Fibroblast of mammary gland (primary cell): ENCODE measurements at places on chromosomes 5 and 9.
A peak's percentile ranks its signal among the peaks of the same experiment; 100 is the strongest.

DNA sequence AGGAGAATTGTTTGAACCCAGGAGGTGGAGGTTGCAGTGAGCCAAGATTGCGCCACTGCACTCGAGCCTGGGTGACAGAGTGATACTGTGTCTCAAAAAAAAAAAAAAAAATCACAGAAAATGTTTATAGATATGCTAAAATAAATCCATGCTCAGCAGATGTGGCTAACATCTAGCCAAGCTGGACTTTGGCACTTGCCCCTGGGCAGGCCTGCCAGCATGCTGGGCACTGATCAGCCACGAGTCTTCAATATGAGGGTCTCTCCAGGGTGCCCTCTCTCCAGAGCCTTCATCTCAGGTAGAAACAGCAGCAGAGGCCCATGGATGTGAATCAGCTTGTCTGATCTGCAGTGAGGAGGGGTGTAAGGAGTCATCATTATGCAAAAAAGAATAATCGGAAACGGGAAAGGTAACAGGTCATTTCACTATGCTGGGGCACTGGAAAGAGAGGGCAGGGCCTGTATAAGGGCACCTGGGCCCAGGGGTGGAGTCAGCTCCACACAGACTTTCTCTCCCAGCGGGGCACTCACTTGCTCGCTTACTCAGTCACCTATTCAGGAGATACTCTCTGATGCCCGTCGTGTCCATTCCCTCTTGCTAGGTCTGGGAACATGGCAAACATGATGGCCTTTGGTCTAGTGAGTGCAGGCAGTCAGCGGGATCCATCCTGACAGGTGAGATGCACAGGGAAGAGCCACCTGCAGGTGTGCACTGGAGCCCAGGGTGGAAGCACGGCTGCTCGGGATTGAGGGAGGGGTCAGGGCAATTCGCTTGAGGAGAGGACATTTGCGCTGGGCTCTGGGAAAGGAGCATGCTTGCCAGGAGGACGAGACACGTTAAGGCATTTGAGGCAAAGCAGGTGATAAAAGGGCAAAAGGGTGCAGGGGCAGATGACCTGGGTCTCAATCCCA lies 17.1 kb downstream of the RNF44 start:
- DNase-seq: no peak

DNA sequence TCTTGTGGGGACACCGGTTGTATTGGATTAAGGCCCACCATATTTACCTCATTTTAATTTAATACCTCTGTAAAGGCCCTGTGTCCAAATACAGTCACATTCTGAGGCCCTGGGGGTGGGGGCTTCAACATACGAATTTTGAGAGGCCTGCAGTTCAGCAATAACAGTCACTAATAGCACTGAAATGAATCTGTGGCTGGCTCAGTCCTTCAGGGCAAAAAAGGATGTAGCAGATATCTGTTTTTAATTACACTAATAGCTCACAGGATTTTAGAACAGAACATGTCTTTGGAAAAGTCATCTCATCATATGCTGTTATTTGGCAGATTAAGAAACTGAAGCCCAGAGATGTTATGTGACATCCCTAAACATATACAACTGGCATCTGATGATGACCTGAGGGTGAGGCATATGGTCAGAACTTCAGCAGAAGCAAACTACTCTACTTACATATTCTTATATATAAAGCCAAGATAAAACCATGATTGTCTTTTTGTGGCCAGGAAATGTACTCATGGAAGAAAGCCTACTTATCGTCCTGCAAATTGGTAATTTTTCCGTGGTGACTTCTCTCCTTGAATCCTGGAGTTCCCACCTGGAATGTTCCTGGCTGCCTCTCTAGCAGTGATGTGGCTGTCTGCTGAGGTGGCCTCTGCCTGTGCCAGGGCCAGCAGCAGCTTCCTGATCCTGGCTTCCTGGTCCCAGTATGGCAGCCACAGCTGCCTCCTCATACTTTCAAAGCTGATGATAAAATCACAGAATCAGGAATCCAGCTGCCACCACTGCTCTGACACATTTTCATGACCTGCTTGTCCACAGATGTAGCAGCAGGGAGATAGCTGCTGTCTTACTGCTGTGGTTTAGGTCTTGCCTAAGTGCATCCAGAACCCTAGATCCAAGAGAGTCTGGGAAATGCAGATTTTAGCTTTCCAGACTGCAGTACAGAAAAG lies 72.1 kb upstream of the ANKRD55 start:
- DNase-seq: peak; percentile 55

GRCh38 chr5:120960510-120960909 lies 496.4 kb downstream of the PRR16 start:
- no peak for DNase-seq

DNA sequence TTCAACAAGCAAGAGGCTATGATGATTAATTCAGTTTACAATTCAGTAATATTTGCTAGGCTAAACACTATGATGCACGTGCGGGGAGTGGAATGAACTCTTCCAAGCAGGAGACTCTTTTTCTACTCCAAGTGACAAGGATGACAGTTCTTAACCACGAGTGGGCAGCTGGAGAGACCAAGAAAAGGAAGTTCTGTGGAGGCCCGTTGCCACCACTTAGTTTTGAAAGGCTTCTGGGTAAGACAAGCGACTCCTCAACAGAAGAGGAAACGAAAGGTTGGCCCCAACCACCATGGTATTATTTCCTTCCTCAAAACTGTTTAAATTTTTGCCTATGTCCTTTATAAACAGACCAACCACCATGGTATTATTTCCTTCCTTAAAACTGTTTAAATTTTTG lies 2.8 kb downstream of the DCAF12 start:
- no peak for DNase-seq

DNA sequence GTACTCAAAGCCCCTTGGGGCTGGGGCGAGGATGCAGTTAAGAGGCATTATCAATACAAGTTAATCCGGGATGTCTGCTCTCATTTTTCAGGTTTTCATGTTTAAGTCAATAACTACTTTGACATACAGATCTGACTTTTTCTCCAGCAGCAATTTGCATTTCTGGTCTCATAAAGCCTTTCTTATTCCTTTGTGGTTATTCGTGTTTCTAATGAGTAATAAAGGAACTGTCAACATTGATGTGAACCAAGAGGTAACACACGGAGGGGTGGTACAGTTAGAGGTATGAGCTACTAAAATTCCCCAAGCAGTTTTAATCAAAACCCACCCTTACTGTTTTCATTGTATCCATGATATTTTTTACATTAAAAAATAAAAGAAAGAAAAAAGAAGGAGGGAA lies 138.0 kb upstream of the NFIB start:
- no peak for DNase-seq

DNA sequence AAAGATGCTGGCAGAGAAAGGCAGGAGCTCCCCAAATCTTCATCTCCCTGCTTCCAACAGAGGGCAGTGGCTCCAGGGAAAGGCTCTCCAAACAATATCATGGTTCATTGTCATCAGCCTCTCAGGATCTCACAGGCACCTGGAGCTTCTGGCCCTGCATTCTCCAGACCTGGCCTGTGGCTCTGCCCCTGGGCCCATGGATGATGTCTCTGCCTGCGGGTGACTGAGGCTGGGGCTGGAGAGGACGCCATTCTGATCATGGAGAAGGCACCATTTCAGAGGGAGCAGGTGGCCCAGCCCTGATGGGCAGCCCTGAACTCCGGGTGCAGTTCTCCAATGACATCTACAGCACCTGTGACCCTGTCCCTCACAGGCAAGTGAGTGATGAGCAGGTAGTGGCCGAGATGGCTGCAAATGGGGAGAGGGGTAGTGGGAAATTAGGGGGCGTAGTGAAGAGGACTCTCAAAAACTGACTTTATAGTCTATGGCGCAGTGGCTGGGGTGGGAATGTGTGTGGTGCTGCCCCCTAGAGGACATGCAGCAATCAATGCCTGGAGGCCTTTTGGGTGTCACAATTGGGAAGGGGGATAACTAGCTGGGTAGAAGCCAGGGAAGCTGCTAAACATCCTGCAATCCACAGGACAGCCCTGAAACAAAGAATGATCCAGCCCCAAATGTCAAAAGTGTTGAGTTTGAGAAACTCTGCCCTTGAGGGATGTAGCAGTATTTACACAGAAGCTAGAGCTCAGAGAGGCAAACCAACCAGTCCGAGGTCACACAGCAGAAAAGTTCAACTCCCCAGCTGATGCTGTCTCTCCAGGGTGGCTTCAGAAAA lies 3.2 kb downstream of the SH3PXD2B start:
- DNase-seq: peak; percentile 68

GRCh38 chr5:65479527-65479926 lies 2.2 kb downstream of the ADAMTS6 start:
- DNase-seq: no peak

- DNase-seq: no peak
Observed at GRCh38 chr5:1564824-1565736, 41.3 kb upstream of the LPCAT1 start.

DNA sequence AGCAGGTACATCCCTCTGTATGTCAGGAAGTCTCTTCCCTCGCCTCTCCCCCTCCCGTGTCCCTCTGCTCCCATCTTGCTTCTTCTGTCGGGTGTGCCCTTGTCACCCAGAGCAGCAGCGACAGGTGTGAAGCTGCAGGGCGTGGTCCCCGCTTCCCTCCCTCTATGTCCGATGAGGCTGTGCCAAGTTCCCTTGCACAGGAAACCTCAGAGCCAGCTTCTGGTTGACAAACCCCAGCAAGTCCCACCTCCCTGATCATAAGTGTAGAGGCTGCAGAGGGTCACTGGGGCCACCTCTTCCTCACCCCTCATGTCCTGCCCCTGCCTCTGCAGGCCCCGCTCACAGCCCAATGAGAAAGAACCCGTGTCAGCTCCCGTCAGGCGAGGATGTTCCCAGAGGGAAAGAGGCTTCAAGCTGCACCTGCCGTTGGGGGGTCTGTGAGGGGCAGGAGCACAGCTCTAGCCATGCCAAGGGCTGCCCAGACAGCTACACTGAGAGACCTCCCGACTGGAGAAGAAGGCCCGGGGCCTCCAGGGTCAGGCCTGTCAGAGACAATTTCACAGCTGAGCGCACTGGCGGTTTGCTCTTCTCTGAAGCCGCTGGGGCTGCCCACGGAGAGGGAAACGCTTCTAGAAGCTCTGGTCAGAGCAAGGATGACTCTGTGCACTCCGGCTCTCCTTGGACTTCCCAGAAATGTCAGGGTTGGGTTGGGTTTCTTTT lies 73.3 kb downstream of the AK8 start:
- DNase-seq: no peak

GRCh38 chr5:107456281-107456715 lies 214.4 kb downstream of the EFNA5 start:
- no peak for DNase-seq

DNA sequence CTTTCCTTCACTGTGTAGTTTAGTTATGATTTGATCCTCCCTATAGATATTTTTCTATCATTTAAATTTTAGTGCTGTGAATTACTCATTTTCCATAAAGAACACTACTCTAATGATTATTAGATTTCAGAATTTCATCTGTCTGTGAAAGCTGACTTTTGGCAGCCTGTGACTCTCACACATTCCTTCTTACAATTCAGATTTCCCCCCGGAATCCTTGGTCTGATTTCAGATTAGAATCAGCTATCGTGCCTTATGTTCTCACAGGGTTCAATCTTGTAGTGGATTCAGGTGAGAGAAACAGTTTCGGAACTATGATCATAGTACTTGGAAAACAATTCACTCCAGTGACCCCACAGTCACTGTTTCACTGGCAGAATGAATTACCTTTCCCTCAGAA lies 26.2 kb downstream of the ZNF474 start:
- DNase-seq: no peak

DNA sequence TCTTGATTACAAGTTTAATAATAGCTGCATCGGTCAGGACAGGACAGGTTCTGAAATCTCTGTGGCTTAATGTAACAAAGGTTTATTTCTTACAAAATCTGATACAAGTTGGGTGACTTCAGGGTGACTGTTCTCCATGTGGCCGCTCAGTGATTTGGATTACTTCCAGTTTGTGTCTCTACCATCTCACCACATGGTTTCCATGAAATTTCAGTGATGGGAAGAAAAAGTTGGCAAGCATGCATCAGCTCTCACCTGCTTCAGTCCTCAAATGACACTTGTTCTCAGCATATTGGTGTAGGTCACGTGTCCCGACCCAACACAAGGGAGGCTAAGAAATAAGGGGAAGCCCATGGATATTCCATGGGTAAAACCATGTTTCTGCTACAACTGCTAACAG lies 7.8 kb upstream of the TMEM268 start:
- no peak for DNase-seq

DNA sequence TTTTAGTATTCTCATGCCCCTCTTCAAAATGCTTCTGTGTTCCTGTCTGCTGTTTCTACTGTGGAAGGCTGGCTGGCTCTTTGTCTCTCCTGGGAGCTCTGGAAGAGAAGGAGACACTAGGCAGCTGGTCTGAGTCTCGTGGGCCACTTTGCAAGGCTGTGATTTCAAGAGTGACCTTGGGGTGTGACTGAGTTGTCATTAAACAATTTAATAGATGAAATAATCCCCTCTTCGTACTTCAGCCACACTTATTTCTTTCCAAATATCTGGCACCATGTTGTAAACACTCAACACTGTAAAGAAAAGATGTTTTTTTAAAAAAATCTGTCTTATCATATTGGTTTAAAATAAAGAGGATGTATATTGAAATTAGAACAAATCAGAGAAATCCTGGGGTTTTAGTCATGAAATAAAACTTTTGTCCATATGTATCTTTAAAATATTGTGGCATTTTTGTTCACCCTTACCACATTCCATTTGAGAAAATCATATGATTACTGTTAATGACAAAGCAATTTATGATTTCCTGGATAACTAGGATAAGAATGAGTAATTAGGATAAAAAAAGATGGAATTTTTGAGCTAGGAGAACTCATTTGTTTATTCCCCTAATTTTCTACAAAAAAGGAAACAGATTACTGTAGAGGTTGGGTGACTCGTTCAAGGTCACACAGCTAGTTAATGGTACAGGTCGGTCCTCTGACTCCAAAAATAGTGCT lies 200.8 kb downstream of the MAT2B start:
- DNase-seq: peak; percentile 57

- DNase-seq: peak; percentile 15
Observed at GRCh38 chr5:120240706-120241105, 223.4 kb upstream of the PRR16 start.

GRCh38 chr5:79474367-79475151 lies 39.4 kb downstream of the HOMER1 start:
- peak; percentile 57 for DNase-seq

GRCh38 chr5:131932235-131932634 lies 13.2 kb downstream of the MEIKIN start:
- DNase-seq: no peak

DNA sequence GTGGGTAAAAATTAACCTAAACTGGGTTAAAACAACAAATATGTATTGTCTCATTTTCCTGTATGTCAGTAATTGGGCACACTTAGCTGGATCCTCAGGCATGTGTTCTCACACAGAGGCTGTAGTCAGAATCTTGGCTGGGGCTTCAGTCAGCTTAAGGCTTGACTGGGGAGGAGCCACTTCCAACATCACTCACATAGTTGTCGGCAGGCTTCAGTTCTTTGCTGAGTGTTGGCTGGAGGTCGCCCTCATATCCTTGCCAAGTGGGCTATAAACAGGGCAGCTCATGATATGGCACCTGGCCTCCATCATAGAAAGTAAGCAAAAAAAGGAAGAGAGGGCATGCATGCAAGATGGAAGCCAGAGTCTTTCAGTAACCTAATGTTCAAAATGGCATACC lies 173.0 kb downstream of the GIN1 start:
- DNase-seq: no peak
